ENCODE measurements at places on chromosomes 1 and 21. TPM values are rescaled to one million over a fixed set of nuclear protein-coding genes. Genes with fewer than 3 reads are reported as not detected.

Gene DMBX1
- not detected for total RNA-seq

Gene NCF2
- 3.2 TPM for total RNA-seq

Gene STYXL2
- 0.20 TPM for total RNA-seq

GRCh38 chr1:162397943-162398560, 13.9 kb downstream of the SH2D1B start:
- no peak for DNase-seq
- H3K36me3 ChIP-seq: no peaks in the 10 kb centered on the region
- no peak overlapping the region for H3K4me3 ChIP-seq

- H3K27ac ChIP-seq: no peak overlapping the region
- no peak overlapping the region for H3K4me3 ChIP-seq
- no peaks in the 10 kb centered on the region for H3K4me1 ChIP-seq
- DNase-seq: no peak
- H3K27me3 ChIP-seq: no peaks in the 10 kb centered on the region
Observed at GRCh38 chr1:36576551-36577110, 93.9 kb upstream of the CSF3R start.

- no peaks in the 10 kb centered on the region for H3K4me1 ChIP-seq
- no peak overlapping the region for H3K4me3 ChIP-seq
Observed at GRCh38 chr1:25977801-25978200, 20.1 kb downstream of the PAFAH2 start.

GRCh38 chr1:54284781-54285529, 85.0 kb downstream of the MRPL37 start:
- H3K4me1 ChIP-seq: peaks cover 50% of the 10 kb centered on the region
- H3K27ac ChIP-seq: peak overlapping the region; percentile 75
- no peaks in the 10 kb centered on the region for H3K36me3 ChIP-seq

DNA sequence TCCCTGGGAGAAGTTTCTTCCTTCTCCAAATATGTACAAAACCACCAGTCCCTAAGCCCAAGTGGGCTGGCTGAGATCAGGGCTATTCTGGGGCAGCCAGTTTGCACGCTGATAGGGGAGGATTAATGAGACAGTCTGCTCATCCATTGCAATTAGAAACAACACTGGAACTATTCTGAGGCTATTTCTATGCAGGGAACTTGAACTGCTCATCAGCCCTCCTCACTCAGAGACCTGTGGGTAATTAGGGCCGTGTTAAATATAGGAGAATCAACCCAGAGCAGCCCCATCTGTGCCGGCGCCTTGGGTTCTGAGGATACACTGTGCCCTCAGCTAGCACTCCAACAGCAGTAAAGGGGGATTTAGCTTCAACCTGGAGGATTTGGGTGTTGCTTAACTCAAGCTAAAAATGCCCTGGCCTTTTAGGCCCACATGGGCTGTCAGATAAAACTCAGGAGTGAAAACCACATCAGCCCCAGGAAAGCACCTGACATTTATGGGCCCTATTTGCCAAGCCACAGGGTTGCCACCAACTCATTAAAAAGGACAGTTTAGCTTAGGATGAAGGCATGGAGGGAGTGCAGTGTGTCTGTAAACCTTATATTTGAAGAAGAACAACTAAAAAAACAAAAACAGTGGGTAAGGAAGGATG, 53.9 kb downstream of the DUSP10 start:
- H3K4me3 ChIP-seq: no peak overlapping the region
- H3K4me1 ChIP-seq: no peaks in the 10 kb centered on the region
- H3K27ac ChIP-seq: no peak overlapping the region
- no peaks in the 10 kb centered on the region for H3K27me3 ChIP-seq

- no peaks in the 10 kb centered on the region for H3K4me1 ChIP-seq
- no peaks in the 10 kb centered on the region for H3K27me3 ChIP-seq
- H3K27ac ChIP-seq: no peak overlapping the region
- H3K4me3 ChIP-seq: no peak overlapping the region
- no peaks in the 10 kb centered on the region for H3K36me3 ChIP-seq
Observed at GRCh38 chr1:237684236-237684635, 206.5 kb downstream of the ZP4 start.

DNA sequence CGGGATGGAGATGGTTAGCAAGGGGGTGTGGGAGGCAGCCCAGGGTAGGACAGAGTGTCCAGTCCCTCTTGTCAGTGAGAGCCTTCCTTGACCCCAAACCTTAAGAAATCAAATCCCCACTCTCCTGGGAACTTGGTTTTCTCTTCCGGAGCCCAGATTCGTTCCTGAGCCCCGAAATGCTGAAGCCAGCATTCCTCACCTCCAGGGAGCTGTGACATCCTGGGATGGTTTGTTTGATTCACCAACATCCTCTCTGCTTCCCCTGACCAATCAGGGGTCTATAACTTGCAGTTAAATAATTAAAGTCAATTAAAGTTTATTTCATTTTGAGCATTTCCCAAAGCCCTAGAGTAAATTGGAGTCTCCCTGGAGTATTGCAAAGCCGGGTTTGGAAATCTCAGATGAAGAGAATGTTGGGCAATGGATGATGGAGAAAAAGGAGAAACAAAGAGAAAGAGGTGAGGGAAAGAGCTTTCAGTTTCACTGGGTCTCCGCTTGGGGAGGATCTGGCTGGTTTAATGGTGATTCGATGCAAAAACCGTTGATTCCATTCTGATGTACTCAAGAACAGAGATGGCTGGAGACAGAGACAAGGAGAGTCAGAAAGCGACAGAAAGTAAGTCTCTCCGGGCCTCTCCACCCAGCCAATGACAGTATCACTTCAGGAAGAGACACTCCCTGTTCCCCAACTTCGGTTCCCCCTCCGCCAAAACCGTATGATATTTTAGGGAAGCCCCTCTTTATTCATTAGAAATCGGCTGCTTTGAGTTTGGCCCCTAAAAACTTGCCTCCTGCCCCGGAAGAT, 12.8 kb upstream of the ALX3 start:
- no peaks in the 10 kb centered on the region for H3K36me3 ChIP-seq
- no peak for DNase-seq
- H3K4me1 ChIP-seq: peaks cover 5% of the 10 kb centered on the region
- H3K4me3 ChIP-seq: peak overlapping the region; percentile 67

- H3K4me3 ChIP-seq: no peak overlapping the region
- no peak overlapping the region for H3K27ac ChIP-seq
- no peaks in the 10 kb centered on the region for H3K4me1 ChIP-seq
- H3K36me3 ChIP-seq: no peaks in the 10 kb centered on the region
Observed at GRCh38 chr21:42593007-42593814, 60.2 kb upstream of the PDE9A start.

Measured in ovary (tissue), 10 donors.